KG1 (cell line): ENCODE measurements at places on chromosomes 3 and 15.

- no peak for DNase-seq
Measured at GRCh38 chr3:63193647-63194046, 84.5 kb upstream of the SYNPR start.

GRCh38 chr3:70905491-70905890 lies 593.1 kb upstream of the MDFIC2 start:
- DNase-seq = no peak

DNA sequence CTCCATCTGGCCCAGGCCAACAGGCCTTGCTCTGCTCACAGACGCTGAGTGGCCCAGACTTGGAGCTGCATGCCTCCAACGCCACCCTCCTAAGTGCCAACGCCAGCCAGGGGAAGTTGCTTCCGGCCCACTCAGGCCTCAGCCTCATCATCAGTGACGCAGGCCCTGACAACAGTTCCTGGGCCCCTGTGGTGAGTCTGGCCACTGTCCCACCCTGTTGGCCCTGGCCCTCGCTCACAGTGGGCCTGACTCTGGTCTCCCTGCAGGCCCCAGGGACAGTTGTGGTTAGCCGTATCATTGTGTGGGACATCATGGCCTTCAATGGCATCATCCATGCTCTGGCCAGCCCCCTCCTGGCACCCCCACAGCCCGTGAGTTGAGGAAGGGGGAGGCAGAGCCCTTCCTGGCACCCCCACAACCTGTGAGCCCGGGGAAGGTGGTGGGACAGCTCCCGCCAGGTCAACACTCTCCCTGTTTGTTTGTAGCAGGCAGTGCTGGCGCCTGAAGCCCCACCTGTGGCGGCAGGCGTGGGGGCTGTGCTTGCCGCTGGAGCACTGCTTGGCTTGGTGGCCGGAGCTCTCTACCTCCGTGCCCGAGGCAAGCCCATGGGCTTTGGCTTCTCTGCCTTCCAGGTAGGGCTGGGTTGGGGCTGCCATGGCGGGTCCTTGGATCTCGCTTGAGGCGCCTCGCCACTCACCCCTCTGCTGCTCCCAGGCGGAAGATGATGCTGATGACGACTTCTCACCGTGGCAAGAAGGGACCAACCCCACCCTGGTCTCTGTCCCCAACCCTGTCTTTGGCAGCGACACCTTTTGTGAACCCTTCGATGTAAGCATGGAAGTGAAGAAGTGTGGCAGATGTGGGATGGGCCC lies 10.0 kb downstream of the NT5DC2 start:
- no peak for DNase-seq

GRCh38 chr3:9373465-9373864 lies 10.6 kb downstream of the THUMPD3 start:
- DNase-seq = no peak

GRCh38 chr3:30554317-30554690 lies 52.1 kb upstream of the TGFBR2 start:
- no peak for DNase-seq

DNA sequence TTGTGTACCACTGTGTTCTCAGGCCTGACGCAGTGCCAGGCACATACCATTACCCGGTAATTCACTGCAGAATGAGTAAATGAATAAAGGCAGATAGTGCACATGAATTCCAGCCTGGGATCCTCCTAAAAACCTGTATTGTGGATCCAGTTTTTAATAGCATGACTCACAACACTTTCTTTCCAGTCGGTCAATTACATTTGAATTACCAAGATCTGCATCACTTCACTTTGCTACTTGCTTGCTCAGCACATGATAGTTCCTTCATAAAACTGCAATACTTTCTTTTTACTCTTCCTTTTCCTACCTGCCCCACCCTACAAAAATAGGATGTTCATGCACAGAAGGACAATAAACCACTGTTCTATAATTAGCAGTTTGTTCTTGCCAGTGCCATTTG lies 553.8 kb downstream of the MAGI1 start:
- no peak for DNase-seq

- DNase-seq = no peak
Measured at GRCh38 chr3:41900265-41900664, 61.6 kb downstream of the ULK4 start.

GRCh38 chr15:75153565-75154276 lies 48.0 kb upstream of the C15orf39 start:
- peak; percentile 96 for DNase-seq
